ENCODE measurements at places on chromosomes 4 and X. TPM values are rescaled to one million over a fixed set of nuclear protein-coding genes. Genes with fewer than 3 reads are reported as not detected.

The EDA2R gene
- 0.31 TPM for total RNA-seq

The LPAR4 gene
- not detected for total RNA-seq

The SORBS2 gene
- not detected for total RNA-seq

The LRIT3 gene
- 0.33 TPM for total RNA-seq

The TEX13D gene
- total RNA-seq = not detected

The LCORL gene
- 16.9 TPM for total RNA-seq

The KLHL13 gene
- total RNA-seq = 2.3 TPM

The HSD17B13 gene
- total RNA-seq = 1.5 TPM

The DDX3X gene
- total RNA-seq = 373 TPM

The NLGN3 gene
- 2.7 TPM for total RNA-seq

The GAGE12G gene
- total RNA-seq = not detected

The MAGEE1 gene
- 11.8 TPM for total RNA-seq

The SGMS2 gene
- not detected for total RNA-seq

- no peak for DNase-seq
Observed at GRCh38 chr4:118035309-118035708, 1.0 kb downstream of the NDST3 start.

GRCh38 chr4:92524131-92524530 lies 220.4 kb downstream of the GRID2 start:
- no peak for DNase-seq

DNA sequence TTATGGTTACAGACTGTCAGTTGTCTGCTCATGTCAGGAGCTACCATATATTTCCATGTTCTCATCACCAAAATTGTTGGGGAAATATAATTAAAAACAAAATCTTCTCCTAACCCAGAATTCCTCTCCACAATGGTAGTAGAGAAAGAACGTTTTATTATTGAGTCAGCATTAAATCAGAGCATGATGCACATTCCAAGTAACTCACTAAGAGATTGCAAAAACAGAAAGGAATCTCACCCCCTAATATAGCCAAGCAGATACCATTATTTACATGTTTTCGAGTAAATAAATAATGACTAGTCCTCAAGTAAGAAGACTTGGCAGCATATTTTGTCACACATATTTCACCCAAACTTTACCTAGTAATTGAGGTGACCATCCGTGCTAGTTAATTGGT lies 36.2 kb upstream of the ARHGEF6 start:
- DNase-seq = no peak

GRCh38 chr4:175927121-175927520 lies 115.1 kb upstream of the GPM6A start:
- DNase-seq = no peak

DNA sequence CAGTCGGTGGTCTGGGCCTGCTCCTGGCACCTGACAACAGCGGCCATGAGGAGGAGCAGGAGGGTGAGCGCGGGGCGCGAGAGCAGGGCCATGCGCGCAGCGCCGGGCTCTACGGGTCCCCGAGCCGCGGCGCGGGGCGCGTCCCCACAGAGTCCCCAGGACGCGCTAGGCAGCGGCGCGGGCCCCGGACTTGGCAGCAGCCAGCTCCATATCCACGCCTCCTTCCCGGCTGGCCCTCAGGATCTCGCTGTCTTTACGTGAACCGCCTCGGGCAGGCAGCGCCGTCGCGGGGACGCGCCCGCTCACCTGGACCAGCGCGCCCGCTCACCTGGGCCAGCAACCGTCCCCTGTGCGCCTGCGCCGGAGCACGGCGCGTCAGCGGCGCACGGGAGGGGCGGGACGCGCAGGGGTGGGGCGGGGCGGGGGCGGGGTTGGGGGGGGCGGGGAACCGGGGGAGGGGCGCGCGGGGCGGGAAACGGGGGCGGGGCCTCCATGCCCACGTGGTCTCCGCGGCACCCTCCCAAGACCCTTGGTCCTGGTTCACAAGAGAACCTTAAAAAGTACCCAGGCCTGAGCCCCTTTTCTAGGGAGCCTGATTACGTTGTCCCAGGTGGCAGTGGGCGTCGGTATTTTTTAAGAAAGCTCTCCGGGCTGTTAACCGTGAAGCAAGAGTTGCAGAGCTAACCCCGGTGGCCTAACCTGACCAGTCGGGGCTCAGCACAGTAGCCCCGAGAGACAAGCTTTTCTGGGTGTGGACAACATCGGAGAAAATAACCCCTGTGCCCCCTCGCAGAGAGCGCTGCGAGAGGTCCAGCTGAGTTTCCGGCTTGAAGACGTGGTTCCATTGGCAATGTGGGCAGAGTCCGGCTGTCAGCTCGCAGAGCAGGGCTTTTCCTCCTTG lies at the start of gene PLA2G12A:
Gene PLA2G12A (minus strand): TSS at position 353 of the 901 bp plus-strand sequence. CDS start 261 bp downstream, at position 92.
- DNase-seq = peak; percentile 90

DNA sequence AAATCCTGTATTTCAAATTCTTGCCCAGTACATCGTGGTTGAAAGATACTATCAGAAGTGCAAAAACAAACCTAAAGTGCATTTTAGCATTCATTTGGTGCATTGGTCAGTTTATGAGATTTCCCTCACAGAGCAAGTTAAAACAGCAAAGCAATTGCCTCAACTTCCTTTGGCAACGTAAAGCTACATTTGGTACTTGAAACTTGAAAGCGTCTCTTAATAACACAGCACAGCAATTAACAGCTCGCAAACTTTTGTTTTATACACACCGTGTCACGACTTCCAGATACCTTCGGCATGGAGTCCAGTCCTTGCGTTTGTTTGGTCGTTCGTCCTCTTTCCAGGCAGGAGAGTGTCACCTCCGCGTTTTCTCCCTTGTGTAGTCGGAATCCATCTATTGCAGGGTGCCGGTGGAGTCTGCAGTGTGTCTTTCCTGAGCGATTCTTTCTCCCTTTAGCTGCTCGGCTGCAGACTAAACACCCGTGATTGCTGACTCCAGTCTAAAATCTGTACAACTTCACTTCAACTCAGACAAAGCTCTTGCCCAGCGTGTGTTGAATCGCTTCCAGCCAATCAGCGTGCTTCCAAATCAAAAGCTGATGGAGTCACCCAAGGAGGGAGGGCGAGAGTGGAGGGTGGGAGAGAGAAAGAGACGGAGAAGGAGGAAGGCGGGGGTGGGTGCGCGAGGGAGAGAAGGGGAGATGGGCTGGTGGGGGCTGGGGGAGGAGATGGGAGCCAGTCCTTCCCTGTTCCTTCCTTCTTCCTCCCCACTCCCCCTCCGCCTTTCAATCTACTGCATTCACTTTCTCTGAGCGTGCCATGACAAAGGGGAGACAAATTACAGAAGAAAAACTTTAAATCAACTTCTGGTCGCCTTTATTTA lies at the start of gene PCDH18:
Gene PCDH18 (minus strand): TSS at position 509 of the 883 bp plus-strand sequence. CDS start 406 bp downstream, at position 103.
- DNase-seq = no peak

GRCh38 chr4:16721613-16722291 lies 176.7 kb downstream of the LDB2 start:
- DNase-seq = no peak

GRCh38 chr4:126753592-126753991 lies 879.2 kb upstream of the INTU start:
- no peak for DNase-seq

DNA sequence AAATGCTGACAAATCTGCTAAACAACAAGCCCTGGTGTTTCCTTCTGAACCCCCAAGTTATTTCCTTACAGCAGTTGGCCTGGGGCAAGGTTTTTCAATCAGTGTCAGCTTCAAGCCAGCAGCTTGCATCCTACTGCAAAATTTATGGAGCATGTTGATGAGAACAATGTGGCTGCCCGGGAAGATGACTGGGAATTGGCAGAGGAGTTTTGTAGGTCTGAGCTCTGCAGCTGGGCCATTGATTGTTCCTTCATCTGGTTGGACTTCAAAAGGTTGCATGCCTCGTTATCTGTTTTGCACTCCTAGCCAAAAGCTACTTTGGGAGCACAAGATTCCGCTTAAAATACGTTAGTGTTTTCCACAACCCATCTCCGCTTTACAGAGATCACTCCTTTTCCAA lies 1030.3 kb upstream of the LCORL start:
- DNase-seq = no peak

DNA sequence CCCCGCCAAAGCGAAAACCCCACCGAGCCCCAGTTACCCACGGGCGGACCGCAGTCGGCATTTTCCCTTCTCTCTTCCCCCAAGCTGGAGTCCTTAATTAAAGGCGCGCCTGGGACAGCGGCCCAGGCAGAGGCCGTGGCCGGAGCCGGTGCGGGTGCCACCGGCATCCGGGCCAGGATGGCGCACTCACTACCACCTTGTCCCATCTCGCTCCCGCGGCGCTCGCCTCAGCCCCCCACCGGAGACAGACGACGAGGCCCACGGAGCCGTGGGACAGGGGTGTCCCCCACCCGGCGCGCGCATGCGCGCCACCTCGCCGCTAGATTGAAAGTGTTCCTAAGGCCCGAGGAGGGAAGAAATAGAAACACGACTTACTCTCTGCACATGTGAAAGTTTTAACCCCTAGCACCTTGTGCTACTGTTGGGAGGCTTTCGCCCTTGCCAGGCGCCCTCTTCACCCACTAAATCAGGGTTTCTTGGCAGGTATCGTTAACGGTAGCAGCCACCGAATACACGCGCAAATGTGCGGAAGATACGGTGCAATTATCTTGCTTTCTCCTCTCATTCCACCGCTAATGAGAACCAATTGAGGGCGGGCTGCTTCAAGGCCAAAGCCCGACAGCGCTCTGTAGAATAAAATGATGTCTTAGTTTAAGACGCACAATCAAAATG lies 64.3 kb upstream of the CCDC160 start:
- peak; percentile 48 for DNase-seq

GRCh38 chr4:148831945-148832344 lies 389.7 kb upstream of the NR3C2 start:
- no peak for DNase-seq

GRCh38 chr4:123055943-123056342 lies 133.5 kb upstream of the NUDT6 start:
- DNase-seq = no peak
